ENCODE measurements at places on chromosomes 2 and 18. TPM values are rescaled to one million over a fixed set of nuclear protein-coding genes. Genes with fewer than 3 reads are reported as not detected.

DNA sequence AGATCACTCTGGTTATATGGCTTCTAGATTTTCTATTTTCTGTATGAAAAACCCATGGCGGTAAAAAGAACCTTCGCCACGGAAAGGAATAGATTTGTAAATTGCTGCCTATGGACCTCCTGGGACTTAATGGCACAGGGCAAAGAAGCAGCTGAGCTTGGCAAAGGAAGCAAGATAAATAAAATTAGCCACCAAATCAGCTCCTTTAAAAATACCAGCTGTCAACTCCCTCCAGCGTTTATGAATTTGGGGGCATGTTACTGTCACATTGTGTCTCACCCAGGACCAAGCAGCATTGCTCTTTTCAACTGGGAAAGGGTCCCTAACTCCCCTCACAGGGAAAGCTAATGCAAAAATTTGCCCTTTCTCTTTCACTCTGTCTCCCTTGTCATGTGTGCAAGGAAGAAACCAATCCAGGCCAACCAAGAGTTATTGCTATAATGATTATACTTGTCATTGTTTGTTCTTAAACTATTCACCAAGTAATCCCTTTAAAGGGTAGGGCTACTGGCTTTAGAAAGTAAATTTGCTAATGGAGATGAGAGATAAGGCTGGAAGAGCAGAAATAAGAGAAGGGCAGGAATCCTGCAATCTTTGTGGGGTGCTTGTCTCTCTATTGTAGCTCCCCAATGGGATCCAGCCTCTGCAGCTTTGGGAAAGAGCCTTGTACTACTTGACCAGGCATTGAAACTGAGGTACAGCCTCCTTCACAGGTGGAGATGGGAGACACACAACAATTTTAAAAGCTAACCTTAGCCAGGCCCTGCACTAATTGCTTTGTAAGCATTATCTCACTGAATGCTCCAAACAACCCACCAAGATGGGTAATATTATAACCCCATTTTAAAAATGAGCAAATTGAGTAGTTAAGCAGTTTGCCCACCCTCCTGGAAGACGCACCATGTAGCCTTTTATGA, 119.1 kb upstream of the KLF7 start:
- H3K27me3 ChIP-seq: no peaks in the 10 kb centered on the region
- no peak overlapping the region for H3K4me3 ChIP-seq
- H3K27ac ChIP-seq: no peak overlapping the region
- DNase-seq: no peak
- peaks cover 35% of the 10 kb centered on the region for H3K4me1 ChIP-seq

The RAB6C gene
- total RNA-seq: 0.07 TPM

- no peaks in the 10 kb centered on the region for H3K27me3 ChIP-seq
- no peak overlapping the region for H3K4me3 ChIP-seq
- peaks cover 2% of the 10 kb centered on the region for H3K36me3 ChIP-seq
- no peak for DNase-seq
Measured at GRCh38 chr2:178484245-178485041, 4.2 kb downstream of the PLEKHA3 start.

The GMCL1 gene
- total RNA-seq: 17.2 TPM

The DNAJC5G gene
- 0.18 TPM for total RNA-seq

The AGXT gene
- 0.16 TPM for total RNA-seq

- H3K27ac ChIP-seq: no peak within 1 kb of the TSS
- H3K27me3 ChIP-seq: peaks cover 100% of the 10 kb centered on the region
- H3K4me1 ChIP-seq: peaks cover 50% of the 10 kb centered on the region
- H3K4me3 ChIP-seq: peak within 1 kb of the TSS; percentile 79
Measured at GRCh38 chr2:74499267-74499939, at the start of gene LBX2. Gene LBX2, minus strand, starts transcription at chr2:74499603. Its CDS starts 66 bp downstream, at chr2:74499537.

DNA sequence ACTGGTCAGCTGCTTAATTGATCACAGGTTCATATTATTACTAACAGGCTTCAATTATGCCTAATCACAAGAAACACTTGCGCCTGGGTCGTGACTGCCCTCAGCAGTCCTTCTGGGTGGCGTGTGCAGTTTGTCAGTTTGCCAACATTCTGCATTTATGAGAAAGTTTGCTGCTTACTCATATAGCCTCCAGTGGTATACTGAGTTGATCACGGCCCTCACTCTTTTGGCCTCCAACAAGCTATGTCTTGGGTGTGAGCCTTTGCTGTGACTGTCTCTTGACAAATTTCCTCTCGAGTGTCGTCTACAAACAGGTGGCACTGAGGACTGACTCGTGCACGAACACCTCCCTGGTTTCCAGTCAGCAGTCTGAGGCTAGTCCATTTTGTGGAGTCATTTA, 27.3 kb downstream of the DCDC2C start:
- H3K27me3 ChIP-seq: peaks cover 14% of the 10 kb centered on the region
- H3K4me1 ChIP-seq: no peaks in the 10 kb centered on the region
- no peak overlapping the region for H3K4me3 ChIP-seq
- no peak overlapping the region for H3K27ac ChIP-seq
- H3K36me3 ChIP-seq: peaks cover 56% of the 10 kb centered on the region

DNA sequence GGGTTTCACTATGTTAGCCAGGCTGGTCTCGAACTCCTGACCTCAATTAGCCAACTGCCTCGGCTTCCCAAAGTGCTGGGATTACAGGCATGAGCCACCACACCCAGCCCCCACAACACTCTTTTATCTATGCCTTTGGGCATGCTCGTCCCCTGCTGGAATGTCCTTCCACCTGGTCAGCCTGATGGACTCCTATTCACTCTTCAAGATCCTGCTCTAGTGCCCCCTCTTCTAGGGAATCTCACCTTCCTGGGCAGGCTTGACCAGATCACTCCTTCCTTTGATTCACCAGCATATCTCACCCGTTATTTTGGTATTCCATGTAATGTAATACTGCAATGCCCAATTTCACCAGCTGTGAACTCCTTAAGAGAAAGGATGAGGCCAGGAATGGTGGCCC, 13.9 kb upstream of the SLC66A3 start:
- no peak overlapping the region for H3K4me3 ChIP-seq
- no peak overlapping the region for H3K27ac ChIP-seq
- no peak for DNase-seq
- no peaks in the 10 kb centered on the region for H3K4me1 ChIP-seq
- no peaks in the 10 kb centered on the region for H3K27me3 ChIP-seq

DNA sequence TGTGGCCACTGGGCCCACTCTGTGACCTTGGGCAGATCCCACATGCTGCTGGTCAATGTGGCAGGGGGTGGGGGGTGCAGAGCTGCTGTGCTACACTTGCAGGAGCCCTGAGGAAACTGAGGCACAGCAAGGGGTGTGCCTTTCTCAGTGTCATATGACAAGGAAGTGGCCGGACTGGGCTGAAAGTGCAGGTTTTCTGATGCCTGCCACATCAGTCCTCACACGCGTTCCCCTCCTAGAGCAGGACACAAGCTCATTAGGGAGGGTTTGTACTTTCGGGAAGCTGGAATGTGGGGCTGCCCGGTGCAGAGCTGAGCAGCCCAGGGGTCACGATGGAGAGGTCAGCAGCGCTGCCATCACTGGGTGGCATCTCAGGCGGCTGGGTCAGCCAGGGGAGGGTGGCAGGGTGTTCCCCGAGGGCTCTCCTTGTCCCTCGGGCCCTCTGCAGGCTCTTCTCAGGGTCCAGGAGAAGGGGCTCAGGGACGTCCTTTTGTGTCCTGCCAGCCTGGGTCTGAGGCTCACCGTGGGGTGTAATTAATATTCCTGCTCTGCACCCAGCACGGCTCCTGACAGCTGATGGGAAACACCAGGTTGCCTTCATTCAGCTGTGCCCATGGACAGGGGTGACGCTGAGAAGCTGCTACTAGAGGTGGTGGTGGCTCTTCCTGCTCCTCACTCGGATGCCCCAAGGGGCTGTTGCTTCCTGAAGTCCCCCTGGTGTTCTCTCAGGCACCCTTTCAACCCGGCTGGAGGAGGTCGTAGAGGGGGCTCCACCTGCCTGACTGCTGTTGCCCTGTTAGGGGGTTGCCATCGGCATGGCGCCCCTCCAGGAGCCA, 62.1 kb upstream of the HDAC4 start:
- H3K27ac ChIP-seq: no peak overlapping the region
- no peaks in the 10 kb centered on the region for H3K4me1 ChIP-seq
- DNase-seq: no peak
- H3K4me3 ChIP-seq: no peak overlapping the region
- no peaks in the 10 kb centered on the region for H3K36me3 ChIP-seq

DNA sequence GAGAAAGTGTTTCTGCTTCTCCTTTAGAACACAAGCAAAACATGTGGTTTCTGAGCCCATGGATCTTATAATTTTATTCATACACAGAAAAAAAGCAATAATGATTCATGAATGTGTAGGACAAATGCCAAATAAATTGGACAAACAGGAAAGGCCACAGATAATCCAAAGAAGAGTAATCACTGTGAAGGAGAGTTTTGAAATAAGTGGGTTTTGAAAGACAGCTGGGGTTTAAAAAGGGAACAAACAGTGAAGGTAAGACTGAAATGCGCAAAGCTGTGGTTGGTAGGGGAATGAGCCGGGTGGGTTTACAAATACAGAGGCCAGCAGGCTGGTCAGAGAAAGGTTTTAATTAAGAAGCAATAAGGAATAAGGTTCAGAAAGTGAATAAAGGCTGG, 50.0 kb upstream of the MBOAT2 start:
- H3K27me3 ChIP-seq: no peaks in the 10 kb centered on the region
- no peak overlapping the region for H3K4me3 ChIP-seq
- DNase-seq: no peak
- no peak overlapping the region for H3K27ac ChIP-seq
- H3K4me1 ChIP-seq: no peaks in the 10 kb centered on the region

GRCh38 chr2:96747061-96747617, 7.3 kb upstream of the LMAN2L start:
- H3K4me3 ChIP-seq: no peak overlapping the region
- H3K27ac ChIP-seq: no peak overlapping the region
- no peaks in the 10 kb centered on the region for H3K36me3 ChIP-seq
- no peak for DNase-seq
